Stimulated activated CD8-positive, alpha-beta memory T cell treated with anti-CD3 and anti-CD28 coated beads, Interleukin-7, amount 100 ng/mL, for 4 hours (primary cell): ENCODE measurements at places on chromosomes 11 and 22.

DNA sequence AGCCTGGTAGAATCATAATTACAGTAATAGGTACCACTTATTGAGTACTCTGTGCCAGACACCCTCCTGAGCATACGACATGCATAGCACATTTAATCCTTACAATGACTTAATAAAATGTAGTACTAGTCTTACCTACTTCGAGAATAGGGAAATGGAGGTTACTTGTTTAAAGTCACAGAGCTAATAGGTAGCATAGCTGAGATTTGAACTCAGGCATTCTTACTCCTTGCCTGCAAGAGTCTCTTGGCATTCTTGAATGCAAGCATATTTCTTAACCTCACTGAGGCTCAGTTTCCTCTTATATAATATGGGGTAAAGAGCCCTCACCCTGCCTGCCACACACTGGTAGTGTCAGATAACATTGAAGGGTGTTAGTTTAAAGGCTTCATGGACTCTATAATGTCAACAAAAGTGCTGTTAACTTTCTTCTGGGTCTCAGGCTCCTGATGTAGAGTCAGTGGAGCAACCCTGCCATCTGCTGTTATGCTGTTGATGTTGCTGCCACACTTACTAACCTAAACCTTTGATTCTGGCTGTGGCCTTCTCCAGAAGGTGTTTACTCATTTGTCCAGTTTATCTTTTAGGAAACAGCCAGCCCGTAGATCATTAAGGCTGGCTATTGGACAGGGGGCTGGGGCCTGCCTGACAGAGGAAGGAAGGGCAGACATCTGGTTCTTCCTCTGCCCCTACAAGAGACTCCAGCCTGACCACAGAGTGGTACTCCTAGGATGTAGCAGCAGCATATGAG, 18.9 kb downstream of the LIMK2 start:
- DNase-seq, result peak; percentile 10

DNA sequence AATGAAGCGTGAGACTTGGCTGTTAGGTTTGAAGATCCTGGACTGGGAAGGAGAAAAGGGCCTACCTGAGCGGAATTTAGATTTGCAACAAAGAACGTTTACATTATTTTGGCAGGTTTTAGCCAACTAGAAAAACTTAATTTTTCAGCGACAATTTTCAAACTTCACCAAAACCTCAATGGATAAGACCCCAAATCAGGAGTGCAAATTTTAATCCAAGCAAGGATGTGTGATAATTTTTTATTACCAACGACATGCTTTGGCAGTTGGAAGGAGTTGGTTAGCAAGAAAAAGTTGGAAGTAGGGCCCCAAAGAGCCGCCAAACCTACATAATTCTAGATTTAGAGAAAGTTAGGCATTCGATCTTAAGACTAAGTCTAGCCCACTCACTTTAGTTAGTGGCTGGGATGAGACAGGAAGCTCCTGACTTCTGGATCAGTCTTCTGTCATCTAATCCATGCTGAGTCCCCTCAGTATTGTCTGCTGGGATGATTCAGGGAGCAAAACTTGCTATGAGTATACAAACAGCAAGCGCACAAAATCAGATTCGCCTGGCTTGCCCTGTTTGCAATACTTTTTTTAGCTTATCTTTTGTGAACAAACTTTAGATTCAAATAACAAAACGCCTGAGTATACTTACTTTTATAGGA, 787 bp upstream of the RDX start:
- DNase-seq, result no peak

GRCh38 chr11:23765682-23766252, 731.1 kb upstream of the LUZP2 start:
- no peak for DNase-seq

GRCh38 chr11:133399855-133400625, 132.3 kb downstream of the OPCML start:
- DNase-seq, result no peak

DNA sequence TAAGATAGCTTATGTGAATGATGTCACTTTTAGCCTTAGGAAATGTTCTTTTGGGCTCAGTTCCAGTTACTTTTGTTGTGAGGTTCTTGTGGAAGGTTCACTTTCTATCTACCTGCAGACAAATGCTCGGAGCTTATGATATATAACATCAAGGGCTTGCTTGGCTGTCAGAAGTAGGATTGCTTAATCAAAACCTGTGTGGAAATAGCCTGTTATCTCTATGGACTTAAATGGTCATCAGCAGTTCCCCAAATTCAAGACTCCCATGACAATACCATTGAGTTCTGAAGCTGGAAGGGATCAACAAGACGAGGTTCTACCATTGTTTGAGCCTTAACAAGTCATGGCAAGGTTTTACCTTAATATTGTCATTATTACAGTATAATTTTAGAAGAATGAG, 43.8 kb downstream of the FLI1 start:
- no peak for DNase-seq

DNA sequence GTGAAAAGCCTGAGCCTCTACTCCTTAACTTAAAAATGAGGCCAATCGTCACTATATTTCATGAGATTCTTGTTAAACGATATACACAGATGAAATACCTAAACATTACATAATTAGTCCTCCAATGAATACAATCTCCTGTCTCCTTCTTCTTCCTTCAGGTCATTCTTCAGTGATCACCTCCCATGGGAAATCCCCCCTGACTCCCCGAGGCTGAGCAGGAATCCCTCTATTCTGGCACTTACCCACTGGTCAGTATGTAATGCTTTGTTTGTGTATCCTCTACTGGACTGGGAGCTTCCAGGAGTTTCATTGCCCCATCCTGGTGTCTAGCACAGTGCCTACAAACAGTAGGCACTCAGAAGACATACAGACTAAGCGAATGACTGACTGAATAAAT, 52.3 kb downstream of the RAB38 start:
- no peak for DNase-seq

DNA sequence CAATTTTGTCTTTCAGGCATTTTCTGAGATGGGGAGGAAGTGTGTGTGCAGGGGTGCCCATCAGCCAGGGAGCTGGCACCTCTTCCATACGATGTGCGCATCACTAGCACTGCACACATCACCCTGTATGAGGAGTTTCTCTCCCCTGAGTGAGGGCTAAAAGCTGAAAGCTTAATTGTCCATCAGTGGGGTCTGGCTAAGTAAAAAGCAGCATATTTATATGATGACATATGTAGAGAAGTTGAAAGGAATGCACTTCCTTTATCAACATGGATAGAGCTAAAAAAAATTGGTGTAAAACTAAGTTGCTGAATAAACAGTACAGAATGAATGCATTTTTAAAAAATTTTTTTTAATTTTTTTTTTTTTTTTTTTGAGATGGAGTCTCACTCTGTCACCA, 4.0 kb downstream of the VSTM5 start:
- DNase-seq, result no peak

DNA sequence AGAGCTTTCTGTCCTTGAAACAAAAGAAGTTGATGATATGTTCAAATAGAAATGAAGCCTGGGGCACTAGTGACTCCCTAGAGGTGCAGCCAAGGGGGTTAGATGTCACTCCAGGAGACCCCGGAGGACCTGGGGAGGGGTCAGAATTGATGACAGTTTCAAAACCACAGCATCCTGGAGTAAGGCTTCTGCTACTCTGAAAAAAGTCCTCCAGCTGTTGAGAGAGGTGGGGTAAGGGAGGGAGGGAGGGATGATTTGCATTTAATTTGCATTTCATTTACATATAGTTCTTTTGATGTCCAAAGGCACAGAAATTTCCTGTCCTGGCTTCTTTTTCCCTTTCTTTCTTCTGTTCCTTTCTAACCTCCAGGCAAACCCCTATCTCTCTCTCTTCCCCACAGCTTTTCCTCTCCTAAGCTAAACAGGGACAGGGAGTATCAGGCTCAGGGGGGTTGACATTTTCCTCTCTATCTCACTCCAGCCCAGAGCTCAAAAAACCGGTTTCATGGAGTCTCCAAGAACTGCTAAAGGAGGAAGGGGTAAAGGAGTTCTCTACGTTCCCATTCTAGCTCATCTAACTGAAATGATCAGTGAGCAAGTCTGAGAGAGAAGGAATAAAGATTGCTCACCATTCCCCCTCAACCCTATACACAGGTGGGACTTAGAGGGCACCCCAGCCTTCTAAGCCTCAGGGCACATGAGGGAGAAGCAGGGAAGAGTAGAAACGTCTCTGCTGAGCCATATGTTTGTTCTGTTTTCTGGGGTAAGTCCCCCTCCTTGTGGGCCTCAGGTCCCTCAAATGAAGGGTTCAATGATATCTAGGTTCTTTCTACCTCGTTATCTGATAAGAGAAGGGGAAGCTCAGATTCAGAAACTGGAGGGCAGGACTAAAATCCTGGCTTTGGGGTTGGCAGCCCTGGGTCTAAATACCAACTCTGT, 3.5 kb upstream of the POU2F3 start:
- DNase-seq, result no peak

DNA sequence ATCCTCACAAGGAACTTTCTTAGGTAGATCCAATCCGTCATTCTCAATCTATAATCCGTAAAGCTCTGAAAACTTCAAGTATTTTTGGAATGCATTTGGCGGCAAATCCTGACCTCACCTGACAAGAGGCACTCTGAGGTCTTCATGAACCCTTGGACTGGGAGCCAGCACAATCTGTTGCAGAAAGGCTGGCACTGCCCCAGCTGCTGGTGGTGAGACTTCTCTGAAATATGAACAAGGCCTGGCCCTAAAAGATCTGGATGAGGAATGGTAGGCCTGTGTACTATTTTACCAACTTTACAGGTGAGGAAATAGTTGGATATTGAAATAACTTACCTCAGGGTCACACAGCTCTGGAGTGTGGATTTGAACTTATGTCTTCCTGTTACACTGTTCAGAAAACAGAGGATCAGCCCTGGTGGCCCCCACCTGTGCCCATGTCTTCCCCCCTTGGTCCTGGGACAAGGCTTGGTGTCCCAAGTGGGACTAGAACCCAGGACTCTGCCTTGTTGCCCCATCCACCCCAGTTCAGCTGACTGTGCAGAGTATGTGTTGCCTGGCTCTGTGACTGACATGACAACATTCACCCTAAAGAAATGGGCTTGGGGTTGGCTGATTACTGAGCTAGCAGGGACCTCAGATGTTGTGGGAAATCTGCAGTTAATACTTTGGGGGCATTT, 471.4 kb downstream of the MN1 start:
- no peak for DNase-seq

GRCh38 chr22:36586271-36586670, 57.3 kb upstream of the EIF3D start:
- DNase-seq, result no peak

DNA sequence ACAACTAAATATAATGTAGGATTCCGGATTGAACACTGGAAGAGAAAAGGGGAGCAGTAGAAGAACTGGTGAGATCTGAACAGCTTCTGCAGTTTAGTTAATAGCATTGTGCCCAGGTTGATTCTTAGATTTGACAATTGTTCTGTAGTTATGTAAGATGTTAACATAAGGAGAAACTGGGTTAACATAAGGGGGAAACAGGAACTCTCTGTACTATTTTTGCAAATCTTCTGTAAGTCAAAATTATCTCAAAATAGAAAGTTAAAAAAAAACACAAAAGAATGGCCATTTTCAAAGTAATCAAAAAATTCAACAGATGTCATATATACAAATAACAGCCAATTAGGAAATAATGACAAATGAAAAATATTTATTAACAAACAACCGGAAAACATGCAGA, 18.7 kb upstream of the LRP5 start:
- DNase-seq, result no peak

GRCh38 chr11:48055292-48056132, 75.2 kb downstream of the PTPRJ start:
- peak; percentile 12 for DNase-seq

GRCh38 chr11:120988603-120989002, 35.3 kb upstream of the TBCEL start:
- DNase-seq, result no peak
